ENCODE measurements at places on chromosomes 11 and 22.

- peak; percentile 38 for DNase-seq
These were observed 13.6 kb upstream of the CDC42EP1 start for GRCh38 chr22:37546437-37547250.

GRCh38 chr22:37033605-37034430, 14.3 kb downstream of the MPST start:
- DNase-seq = no peak

- DNase-seq = no peak
These were observed 345.5 kb upstream of the CTSC start for GRCh38 chr11:88683024-88683423.

GRCh38 chr11:121298774-121299173, 6.2 kb downstream of the SC5D start:
- DNase-seq = peak; percentile 3

- no peak for DNase-seq
These were observed at the start of gene APOBEC3H for GRCh38 chr22:39097098-39098020. TSS of gene APOBEC3H (plus strand) at chr22:39097244. CDS start at chr22:39100279, 3,035 bp downstream.

DNA sequence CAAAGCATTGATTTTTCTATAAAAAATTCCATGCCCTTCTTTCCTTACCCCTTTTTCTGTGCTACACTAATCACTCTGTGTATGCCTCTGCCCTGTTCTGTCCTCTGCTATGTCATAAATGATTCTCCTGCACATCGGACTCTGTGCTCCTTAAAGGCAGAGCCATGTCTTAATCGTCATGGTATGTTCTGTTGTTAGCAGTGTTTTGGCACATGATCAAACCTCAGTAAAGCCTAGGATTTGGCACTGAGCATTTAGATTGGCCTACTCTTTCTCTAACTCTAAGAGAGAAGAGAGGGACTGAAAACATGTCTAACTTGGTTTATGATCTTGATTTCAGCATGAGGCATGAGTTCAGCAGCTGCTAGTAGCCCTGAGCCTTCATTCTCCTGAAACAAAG, 266.9 kb downstream of the AASDHPPT start:
- no peak for DNase-seq

DNA sequence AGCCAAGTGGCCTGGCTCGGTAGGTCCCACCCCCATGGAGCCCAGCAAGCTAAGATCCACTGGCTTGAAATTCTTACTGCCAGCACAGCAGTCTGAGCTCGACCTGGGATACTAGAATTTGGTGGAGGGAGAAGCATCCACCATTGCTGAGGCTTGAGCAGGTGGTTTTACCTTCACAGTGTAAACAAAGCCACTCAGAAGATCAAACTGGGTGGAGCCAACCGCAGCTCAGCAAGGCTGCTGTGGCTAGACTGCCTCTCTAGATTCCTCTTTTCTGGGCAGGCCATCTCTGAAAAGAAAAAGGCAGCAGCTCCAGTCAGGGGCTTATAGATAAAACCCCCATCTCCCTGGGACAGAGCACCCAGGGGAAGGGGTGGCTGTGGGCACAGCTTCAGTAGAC, 22.3 kb upstream of the OR5B21 start:
- no peak for DNase-seq

GRCh38 chr11:68411501-68411991, 49.0 kb upstream of the PPP6R3 start:
- no peak for DNase-seq

- peak; percentile 8 for DNase-seq
These were observed 94.5 kb downstream of the CADM1 start for GRCh38 chr11:115409691-115410220.

GRCh38 chr22:44147821-44148574, 32.7 kb upstream of the PARVG start:
- DNase-seq = peak; percentile 90

DNA sequence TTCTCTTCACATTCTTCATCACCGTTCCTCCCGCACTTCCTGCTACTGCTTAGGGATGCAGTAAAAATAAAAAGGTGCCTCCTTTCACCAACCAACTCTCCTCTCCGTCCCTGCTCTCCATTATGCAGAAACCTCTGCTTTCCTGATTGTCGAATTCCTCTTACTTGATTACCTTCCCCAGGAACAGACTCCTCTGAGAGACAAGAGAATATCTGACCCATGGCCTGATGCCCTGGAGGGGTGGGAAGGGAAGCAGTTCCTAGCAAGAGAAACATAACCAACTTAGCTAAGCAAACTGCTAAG, 80.9 kb downstream of the TRIM29 start:
- no peak for DNase-seq

Data from NT2/D1 (cell line).